ENCODE measurements at places on chromosomes 12 and 14.

GRCh38 chr14:51008446-51008845 is 64.2 kb upstream of the PYGL start:
- no peak for DNase-seq

DNA sequence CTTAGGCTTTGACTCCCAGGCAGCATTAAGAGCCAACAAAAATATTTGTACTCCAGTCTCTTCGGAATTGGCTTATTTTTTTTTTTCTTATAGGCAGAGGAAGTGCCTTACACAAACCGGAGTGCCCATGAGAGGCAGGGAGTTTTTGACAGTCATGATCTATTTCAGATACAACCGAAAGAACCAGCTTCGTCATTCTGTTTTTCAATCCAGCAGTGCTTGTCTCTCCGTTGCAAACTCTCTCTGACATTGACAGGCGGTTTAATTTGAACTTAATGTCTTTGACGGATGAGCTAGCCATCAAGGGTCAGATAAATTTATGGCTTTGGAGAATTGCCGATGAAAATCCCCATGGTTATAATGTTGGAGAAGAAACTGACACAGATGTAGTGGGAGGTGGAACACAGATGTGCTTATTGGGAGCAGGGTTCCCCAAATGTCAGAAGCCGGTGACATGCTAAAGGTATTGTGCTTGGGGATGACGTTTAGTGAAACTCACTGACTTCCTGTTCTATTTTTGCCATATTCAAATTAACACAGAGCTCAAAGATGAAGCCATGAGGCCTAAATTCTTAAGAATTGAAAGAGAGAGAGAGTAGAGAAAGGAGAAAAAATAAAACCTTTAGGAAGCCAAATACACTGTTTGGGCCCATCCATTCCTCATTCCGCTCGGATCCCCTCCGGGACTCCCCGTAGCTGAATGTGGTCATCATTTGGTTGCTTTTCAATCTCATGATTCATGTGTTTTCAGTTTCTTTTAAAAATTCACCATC is 59.7 kb downstream of the PLXNC1 start:
- DNase-seq = no peak

DNA sequence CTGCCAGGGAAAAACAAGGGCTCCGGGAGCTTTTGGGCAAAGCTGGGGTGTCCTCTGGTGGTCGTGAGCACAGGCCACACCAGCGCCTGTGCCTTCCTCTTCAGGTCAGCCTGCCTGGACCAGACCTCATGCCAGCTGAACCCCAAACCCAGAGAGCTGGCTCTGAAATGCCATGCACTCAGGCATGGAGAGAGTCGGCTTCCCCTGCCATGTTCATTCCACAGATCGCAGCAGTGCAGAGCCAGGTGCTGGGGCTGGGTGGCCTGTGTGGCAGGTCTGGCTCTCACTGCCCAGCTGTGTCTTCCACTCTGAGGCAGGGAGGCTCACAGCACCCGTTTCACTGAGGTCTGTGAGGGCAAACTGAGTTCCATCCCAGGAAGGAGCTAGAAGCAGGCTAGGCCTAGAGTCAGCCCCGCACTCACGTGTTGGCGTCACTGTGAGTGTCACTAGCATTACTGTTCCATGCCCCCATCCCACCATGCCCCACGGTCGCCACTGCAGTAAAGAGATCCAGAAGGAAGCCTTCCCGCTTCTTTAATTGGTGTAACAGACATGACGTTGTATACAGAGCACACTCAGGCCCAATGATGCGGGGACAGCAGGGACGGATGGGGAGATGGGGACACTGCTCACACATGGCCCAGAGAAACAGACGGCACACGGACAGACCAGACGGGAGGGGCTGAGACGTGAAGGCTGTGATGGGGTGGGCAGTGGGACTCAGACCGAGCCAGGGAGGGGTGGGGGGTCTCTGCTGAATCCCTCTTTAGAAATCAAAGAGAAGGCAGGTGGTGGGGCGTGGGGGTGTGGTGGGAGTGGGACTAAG is 2.7 kb downstream of the ARL6IP4 start:
- DNase-seq = no peak

DNA sequence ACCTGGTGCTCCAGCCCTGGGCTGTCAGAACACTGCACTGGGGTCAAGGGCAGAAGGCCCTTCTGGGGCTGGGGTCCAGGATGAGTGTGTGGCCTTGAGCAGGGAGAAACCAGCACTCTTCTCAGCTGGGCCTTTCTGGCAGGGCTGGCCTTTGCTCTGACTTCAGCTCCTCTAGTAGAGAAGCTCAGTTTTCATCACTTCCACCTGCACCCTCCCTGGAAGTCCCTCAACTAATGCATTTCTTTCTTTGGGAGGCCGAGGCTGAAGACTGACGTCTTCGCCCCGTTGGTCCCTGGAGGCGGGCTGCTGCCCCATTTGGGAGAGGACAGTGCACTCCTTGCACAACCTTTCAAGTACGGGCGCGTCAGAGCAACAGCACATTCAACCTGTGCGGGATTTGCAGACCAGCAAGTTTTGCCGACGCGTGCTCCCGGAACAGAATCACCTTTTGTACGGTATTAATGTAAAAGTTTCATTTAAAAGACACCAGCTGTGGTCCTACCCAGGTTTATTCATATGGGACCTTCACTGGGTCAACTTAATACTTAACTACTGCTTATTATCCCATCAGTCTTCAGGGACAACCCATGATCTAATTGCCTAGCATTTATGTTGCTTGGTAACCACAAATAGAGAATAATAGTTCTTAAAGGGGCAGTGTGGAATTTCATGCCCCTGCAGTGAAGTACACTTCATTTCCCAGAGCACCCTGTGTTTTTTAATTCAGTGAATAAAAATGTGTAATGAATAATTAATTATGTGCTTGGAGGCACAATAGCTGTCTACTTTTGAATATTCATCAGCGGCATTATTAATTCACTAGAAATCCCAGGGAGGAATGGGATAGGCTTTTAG is 134.8 kb upstream of the VRK1 start:
- no peak for DNase-seq

- DNase-seq = peak; percentile 71
Measured at GRCh38 chr14:105071942-105072341, 6.7 kb upstream of the GPR132 start.

- DNase-seq = no peak
Measured at GRCh38 chr12:75322464-75322863, 7.7 kb downstream of the CAPS2 start.

DNA sequence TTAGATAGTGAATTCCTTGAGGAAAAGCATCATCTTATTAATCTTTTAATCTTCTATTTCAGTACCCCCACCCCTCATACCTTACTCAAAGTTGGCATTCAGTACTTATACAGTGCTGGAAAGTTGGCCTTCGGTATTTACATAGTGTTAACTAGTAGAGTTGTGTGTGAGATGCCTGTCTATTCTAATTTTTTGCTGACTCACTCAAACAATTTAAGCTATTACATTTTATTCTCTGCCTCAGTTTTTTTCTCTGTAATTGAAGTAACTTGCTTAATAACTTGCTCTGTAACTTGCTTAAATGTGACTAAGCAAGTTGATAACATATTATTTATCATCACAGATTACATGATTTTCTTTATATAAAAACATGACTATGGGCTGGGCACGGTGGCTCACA is 20.3 kb downstream of the DNAL1 start:
- DNase-seq = no peak

DNA sequence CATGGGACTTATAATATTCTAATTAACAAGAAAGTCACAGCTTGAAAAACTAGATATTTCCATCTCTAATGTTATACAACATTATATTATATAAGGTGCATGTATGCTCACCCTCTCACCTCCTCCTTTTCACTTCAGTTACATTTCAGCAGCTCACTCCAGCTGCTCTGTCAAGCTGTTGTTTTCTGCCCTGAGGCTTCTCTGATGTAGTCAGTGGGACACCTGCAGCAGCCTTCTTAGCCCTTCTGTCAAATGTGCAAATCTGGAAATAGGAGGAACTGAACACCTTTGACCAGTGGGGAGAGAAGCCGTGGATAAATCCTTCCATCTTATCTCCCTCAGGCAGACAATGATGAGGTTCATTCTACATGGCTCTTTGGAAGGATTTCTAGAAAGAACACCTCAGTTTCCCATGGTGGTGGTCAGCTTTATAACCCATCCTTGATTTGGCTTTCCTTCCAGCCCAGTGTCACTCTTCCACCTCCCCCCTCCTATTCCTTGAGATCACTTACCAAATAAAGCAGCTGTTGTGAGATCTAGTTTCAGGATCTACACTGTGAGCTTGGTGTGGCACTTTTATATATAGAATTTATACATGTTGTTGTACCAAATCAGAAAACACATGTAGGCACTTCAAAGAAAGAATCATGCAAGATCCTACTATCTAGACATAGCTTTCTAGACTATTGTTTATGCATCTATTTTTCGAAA is 79.6 kb upstream of the STK38L start:
- DNase-seq = peak; percentile 20

- DNase-seq = no peak
Measured at GRCh38 chr14:99747582-99748330, 45.5 kb upstream of the EML1 start.

- DNase-seq = peak; percentile 57
Measured at GRCh38 chr14:101018561-101019290, 115.2 kb upstream of the RTL1 start.

- no peak for DNase-seq
Measured at GRCh38 chr14:102223682-102224081, 81.3 kb downstream of the MOK start.

DNA sequence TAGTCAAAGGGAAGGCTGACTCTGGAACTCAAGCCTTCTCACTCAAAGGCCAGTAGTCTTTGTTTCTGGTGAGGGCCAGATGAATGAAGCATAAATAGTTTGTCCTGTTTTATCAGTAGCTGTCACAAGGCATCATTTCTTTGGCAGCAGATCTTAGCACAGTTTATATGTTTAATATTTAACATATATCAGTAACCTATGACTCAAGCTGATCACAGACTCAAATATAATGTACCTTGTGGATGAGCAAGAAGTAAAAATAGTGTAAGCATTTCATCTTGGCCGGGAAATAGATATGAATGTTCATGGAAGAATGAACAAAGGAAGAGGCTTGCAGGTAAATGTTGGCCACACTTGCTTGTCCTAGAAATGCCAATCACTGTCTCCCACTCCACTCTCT is 158.3 kb upstream of the BMP4 start:
- DNase-seq = no peak

GRCh38 chr14:58145936-58146335 is 6.1 kb downstream of the ARMH4 start:
- no peak for DNase-seq

- no peak for DNase-seq
Measured at GRCh38 chr12:60197589-60197988, 601.8 kb downstream of the SLC16A7 start.

DNA sequence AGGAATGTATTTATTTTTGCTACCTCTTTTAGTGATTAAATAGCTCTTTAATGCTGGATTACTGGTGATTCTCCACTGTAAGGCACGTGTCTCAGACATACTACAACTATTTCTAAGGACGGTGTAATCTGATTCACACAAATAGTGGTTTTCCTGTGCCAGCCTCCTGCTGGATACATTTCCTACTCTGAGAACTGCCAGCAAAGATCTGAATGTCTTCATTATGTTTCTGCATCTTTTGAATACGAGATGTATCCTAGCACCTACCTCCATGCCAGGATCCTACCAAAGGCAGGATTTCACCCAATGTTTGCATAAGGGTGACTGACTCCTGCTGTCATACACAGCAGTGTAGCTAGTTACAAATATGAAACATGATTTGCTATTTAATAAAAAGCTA is 120.6 kb downstream of the PRICKLE1 start:
- no peak for DNase-seq

DNA sequence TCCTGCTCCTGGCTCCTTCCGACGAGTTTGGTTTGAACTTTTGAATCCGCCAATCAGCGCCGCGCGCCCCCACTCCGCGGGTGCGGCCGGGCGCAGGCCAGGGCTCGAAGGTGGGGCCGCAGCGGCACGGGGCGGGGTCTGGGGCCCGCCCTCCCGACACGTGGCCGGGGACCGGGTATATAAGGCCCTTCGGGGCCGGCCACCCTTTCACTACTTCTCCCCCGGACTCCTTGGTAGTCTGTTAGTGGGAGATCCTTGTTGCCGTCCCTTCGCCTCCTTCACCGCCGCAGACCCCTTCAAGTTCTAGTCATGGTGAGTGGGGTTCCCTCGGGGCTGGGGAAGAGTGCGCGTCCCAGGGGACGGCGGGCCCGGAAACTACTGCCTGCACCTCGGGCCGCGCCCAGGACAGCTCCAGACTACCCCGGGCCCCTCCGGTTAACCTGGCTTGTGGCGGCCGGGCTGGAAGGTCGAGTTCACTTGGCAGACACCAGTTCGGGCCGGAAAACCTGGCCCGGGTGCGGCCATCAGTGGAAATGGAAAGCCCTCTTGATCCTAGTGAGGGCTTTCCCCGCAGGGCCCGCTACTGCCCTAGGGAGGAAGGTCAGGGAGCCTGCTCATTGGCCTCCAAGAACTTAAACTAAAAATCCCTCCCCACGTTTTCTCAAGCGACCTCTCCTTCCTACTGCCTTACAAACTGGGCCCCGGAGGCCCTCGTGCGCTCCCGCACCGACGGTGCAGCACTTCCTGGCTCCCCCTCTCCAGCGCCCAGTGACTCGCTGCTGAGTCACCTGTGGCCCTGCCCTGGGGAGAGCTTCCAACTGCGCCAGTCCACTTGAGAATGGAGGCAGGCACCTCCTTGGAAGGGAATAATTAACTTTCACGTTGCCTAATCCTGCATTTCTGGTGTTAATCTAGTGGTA is at the start of gene TUBA1C:
TSS of gene TUBA1C (plus strand) at position 210 of the 920 bp plus-strand sequence. CDS start at position 310, 100 bp downstream.
- peak; percentile 86 for DNase-seq

DNA sequence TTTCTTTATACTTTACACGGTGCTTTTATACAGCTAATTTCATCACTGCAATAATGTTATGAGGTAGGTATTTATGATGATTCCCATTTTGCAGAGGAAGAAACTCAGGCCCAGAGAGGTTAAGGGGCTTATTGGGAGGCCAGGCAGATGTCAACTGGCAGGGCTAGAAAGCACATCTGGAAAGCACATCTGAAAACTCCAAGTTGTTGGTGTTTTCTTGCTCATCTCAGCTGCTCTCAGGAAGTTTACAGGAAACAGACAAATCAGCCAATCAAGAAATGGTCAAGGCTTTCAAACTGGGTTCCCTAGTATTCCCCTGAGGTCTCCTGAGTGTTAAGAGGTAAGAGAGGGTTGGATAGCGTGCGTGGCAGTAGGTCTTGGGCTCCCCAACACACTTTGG is 124.1 kb upstream of the MED13L start:
- DNase-seq = no peak

DNA sequence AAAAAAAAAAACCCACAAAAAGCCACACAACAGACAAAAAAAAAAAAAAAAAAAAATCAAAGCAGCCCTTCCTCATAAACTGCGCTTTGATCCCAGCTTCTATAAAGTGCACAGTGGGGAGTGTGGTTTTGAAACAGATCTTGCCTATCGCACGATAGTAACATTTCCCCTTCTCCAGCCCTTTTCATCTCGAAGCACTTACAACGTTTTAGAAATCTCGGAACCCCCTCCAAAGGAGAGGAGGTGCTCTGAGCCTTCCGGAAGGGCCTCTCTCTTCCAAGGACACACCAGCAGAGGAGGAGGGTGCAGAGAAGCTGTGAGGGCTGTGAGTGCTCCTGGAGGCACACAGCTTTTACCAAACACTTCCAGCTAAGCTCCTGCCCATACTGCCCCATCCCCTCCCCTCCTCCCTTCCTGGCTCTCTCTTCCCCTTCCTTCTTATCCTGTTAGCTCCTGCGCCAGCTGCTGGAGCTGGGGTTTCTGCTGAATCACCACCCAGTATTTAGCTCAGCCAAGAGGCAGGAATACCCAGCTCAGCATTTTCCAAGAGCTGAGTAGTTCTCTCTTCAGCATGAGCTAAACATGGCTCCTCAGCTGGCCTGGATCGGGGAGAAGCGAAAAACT is 28.4 kb downstream of the SLC7A8 start:
- DNase-seq = peak; percentile 59
